ENCODE measurements at places on chromosomes 1 and 21.

- DNase-seq = no peak
These were observed 103.8 kb downstream of the C1orf94 start for GRCh38 chr1:34280509-34280908.

DNA sequence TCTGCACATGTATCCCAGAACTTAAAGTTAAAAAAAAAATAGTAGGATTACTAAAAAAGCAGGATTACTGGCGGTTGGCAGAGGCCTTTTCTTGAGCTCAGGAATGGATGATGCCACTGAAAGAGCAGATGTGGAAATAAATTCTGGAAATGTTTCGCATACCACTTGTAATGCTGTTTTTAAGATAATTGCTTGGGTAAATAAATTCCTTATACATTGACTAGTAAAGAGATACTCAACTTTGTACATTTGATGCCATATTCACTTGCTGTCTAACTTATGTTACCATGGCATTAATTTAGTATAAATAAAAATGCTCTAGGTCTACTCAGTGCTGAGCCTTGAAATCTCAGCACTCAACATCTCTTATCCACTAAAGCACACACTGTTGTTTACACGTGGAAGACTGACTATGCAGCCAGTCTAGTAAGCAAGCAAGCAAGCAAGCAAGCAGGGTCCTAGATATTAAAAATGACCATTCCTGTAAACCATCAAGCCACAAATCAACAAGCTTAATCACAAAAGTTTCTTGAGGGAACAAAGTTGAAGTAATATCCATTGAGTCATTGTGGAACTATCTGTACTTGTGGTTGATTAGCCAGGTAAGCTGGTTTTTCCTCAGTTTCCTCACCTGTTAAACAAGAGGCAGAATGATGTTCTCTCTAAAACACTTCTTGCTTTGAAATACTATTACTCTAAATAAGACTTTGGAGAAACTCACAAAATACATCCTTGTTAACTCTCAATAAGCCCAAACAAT lies 1.7 kb upstream of the RASAL2 start:
- DNase-seq = no peak

DNA sequence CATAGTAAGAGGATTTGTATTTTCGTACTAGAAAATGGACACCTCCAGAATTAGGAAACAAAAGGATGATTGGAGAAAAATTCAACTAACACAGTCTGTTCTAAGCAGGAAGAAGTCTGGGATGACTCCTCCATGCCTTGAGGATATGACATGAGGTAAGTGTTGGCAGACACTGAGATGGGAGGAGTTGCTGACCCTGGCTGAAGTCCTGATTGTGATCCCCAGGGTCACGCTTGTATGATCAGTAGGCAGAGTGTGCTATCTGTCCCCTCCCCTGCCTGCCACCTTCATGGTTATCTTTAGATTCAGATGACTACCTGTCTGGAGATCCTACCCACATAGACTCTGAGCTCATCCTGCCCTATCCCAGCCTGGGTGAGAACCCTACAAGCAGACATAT lies 249.1 kb downstream of the C1orf94 start:
- DNase-seq = no peak

DNA sequence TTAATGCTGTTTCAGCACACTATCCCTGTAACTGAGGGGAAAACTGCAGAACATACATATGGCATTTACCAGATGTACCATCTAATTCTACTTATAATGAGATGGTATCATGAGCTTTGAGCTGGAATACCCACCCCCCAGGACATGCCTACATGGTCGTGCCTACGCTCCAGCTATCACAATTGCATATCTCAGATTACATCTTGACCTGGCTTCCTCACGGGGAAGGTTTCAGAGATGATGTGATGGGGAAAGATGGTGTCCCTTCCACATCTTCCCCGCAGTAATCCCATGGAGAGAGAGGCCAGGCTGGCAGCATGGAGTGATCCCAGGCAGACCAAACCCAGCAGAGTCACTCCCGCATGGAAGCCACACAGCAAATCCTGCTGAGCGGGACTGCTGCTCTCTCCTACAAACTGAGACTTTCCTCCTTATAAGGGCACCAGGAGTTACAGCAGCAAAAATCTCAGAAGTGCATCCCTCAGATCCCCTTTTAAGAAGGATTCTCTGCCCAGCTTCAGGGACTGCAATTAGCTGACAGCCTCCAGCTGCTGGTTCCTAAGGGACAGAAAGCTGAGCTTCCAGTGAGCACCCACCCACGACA lies 67.1 kb downstream of the KCNH1 start:
- DNase-seq = no peak

GRCh38 chr1:175572932-175573868 lies 170.2 kb downstream of the TNR start:
- DNase-seq = no peak

GRCh38 chr1:214312530-214313051 lies 31.6 kb downstream of the SMYD2 start:
- no peak for DNase-seq

GRCh38 chr1:36151845-36152203 lies 2.5 kb upstream of the TRAPPC3 start:
- DNase-seq = no peak

DNA sequence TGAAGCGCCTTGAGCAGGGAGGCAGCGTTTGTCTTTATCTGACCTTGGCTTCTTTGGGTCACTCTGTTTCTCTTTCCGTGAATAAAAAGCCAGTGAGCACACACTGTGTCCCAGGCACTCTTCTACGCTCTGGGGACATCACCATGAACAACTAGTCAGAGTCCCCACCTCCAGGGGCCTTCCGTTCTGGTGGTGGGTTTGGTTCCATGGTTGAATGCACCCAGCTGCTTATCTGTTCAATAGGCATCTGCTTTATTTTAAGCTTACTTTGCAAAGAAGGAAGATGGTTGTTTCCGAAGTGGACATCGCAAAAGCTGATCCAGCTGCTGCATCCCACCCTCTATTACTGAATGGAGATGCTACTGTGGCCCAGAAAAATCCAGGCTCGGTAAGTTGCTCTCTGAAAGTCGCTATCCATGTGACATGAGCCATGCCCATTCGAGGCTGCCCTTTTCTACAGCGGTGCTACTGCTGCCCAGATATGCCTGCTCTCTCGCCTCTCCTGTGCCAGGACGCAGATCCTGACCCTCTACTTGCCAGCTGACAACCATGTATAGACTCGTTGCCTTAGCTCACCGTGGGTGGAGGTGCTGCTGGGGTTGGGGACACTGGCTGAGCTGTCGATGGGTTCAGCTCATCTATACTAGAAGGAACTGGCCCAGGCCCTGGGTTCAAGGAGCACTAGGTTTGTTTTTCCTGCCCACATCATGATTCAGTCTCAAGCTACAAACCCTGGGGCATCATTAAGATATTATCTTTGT lies 5.9 kb downstream of the MX1 start:
- DNase-seq = no peak

Measured in stimulated activated CD8-positive, alpha-beta memory T cell treated with anti-CD3 and anti-CD28 coated beads, Interleukin-7, amount 100 ng/mL, for 1 hour (primary cell).